Activated CD8-positive, alpha-beta memory T cell treated with anti-CD3 and anti-CD28 coated beads for 48 hours (primary cell): ENCODE measurements at places on chromosomes 5 and 9.

DNA sequence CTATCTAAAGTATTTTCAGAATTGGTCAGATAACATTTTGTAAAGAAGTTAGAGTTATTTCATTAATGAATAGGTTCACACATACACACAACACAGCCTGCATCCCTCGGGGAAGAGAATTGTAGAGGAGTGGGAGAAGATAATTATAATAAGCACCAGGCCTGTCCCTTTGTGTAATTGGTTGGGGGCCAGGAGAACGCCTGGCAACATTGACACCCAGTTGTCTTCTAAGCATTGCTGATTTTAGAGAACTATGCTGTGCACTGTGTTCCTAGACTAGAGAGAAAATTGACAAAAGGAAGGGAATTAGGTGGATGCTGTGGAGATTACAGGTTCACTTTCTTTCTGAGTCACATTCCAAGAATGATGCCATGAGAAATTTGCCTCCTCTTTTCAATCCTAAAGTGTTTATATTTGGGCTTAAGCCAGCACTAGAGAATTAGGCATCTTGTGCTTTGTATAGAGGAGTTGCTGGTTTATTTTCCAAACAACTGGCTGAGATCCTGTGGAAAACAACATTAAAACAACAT is 247.6 kb downstream of the COX7C start:
- DNase-seq, result no peak

DNA sequence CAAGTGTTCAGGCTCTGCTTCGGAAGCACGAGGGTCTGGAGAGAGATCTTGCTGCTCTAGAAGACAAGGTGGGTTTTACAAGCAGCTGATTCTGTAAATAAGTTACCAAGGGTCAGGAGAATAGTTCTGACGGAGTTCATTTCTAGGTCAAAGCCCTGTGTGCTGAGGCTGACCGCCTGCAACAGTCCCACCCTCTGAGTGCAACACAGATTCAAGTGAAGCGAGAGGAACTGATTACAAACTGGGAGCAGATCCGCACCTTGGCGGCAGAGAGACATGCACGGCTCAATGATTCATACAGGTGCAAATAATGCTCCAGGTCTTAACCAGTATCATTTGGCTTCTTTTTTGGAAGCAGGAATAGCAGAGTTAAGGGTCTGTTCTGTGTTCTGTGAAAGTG is 24.8 kb downstream of the SPTAN1 start:
- no peak for DNase-seq

DNA sequence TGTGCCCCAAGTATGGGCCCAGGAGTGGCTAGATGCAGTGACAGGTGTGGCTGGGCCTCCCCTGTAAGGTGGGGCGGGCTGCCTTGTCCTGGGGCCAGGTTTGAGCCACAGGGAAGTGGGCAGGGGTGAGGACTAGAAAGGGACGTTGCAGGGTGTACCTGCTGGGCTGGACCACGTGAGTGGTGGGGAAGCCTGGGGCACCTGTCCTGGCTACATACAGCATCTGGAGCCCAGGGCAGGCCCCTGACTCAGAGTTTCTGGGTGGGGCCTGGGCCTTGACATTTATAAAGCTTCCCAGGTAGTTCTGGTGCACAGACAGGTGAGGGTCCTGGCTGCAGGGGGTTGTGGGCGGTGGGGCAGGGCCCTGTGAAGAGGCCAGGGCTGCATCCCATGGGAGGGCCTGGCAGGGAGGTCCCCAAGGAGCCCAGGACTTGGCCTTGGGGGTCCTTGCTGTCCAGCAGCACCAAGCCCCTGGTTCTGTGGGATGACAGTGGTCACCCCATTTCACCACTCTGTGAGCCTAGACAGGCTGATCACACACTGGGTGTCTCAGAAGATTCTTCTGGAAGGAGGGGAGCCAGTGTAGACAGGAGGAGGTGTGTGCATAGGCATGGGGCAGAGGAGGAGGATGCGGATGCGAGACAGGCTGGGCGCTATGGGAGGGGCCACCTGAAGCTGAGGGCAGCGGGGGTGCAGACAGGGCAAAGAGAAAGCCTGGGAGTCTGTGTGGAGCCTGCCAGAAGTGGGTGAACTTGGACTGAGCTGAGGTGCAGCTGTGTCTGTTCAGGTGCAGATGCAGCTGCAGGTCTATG is 94.0 kb downstream of the PHF2 start:
- no peak for DNase-seq

DNA sequence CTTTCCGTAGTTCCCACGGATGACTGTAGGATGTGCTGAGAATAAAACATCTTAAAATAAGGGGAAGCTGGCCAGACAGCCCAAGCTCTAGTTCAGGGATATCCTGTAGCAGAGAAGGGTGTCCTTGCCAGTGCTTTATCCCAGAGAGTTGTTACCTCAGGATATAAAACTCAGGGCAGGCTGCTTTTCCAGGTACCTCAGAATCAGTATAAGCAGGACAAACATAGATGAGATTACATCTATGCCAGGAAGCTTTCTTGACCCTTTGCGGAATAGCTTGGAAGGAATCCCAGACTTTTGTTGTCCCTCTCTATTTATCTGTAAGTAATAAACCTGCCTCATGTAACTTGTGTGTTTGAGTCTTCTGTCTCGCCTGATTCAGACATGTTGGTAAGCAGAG is 565.7 kb downstream of the PRDM9 start:
- no peak for DNase-seq

- no peak for DNase-seq
Observed at GRCh38 chr5:130890610-130891009, 274.4 kb downstream of the HINT1 start.

- DNase-seq, result no peak
Observed at GRCh38 chr5:9726931-9727330, 96.8 kb upstream of the TAS2R1 start.

DNA sequence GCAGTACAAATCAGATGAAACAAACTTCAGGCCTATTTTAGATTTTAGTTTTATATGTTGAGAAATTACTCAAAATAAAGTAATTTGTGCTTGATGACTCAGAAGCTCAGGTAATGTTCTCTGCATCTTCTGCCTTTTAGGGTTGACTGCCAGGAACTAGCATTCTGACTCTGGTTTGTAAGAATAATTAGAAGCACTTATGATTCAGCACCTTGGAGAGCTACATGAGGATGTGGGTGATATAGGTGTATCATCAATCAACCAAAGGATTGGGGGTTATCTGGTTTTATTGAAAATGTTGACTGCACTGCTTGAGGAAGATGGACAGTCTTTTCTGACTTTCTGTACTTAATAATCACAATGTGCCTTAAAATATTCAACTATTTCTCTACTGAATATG is 118.7 kb upstream of the SGCD start:
- no peak for DNase-seq

GRCh38 chr5:126443374-126443851 is 20.2 kb downstream of the GRAMD2B start:
- no peak for DNase-seq

DNA sequence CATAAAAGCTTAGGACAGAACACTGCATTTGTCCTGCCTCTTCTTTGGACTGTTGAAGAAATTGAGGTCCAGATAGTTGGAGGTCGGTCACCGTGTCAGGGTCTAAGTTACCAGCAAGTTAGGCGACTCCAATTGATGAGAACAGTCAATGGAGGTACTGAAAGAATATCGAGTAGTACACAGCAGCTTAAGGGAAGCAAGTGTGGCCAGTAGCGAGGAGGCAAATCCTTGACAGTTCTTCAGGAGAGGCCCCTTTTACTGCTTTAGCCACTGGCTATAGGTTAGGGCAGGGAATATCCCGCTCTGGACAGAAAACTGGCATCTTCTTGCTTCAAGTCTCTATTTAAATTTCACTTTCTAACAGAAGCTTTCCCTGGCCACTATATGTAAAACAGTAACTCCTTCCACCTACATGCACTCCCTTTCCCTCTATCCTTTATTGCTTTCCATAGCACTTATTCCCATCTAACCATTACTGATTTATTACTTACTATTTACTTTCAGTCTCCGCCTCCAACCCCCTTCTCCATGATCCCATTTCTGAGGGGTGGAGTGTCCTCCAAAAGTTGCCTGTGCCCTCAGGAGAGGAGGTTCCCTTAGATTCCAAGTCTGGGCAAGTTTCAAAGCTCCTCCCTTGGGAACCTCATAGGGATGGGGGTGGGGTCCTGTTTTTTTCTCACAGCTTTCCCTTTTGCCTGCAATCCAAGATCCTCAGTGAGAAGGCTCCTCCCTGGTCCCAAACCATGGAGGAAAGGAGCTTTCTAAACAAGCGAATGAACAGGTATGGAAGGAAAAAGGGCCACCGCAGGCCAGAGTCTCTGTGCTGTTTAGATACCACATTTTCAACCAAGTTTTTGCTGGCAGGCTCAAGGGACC is 4.1 kb upstream of the PRDM6 start:
- no peak for DNase-seq

GRCh38 chr5:175443514-175444059 is 395 bp downstream of the DRD1 start:
- no peak for DNase-seq

GRCh38 chr5:91293131-91293530 is 90.0 kb downstream of the ARRDC3 start:
- no peak for DNase-seq

DNA sequence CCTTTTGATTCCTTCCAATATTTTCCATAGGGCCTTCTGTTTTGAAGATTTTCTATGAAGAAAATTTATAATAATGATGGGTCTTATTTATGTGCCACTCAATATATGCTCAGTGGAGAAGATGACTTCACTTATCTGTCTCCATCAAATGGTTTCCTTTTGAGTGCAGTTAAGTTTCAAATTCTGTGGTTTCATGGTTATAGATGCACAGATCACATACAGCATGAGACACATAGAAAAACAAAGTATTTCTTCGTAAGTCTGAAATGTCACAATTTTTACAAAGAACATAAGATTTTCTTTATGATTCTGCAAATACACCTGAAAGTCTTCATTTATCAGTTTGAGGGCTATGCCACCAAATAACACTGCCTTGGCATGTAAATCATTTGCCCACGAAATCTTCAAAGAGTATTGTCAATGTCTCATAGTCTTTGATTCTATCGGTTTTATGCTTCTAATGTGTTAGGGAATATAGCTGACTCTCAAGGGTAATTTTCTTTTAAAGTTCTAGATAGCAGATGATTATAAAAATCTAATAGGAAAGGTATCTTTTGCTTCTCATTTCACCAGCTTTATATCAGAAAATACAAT is 14.1 kb downstream of the CFAP95 start:
- DNase-seq, result no peak

GRCh38 chr9:95726756-95727155 is 148.7 kb upstream of the ERCC6L2 start:
- no peak for DNase-seq

GRCh38 chr5:176535101-176535663 is 2.0 kb downstream of the RNF44 start:
- DNase-seq, result no peak

DNA sequence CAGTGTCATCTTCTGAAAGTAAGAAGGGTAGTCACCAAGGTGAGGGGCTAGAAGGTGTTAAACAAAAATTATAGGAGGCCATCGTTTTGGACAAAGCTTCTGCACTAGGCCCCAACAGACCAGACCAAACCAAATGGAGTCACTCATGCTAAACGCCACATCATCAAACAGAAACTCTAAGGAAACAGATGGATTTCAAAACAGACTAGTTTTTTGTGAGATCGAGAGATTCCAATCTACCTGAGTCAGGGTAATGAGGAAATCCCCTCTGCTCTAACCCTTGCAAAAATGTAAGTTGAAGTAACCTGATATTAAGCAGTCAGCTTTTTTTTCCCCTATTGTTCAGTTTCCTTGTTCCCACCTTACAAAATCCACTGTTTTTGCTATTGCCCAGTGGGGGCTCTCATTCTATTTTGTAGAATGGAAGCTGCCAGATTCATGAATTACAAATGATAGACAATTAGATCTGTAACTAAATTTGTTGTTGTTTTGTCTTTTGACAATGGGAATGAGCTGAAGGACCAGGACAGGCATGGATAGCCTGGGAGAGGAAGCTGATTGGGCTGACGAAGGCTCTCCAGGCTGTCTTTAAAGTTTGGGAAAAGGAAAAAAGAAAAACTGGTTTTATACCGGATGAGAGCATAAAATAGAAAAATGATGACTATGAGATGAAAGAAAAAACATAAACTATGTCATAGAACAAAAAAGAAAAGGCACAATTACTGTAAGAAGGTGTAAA is 94.7 kb upstream of the ADAMTSL1 start:
- no peak for DNase-seq

GRCh38 chr5:30438785-30439184 is 754.7 kb upstream of the CDH6 start:
- DNase-seq, result no peak

DNA sequence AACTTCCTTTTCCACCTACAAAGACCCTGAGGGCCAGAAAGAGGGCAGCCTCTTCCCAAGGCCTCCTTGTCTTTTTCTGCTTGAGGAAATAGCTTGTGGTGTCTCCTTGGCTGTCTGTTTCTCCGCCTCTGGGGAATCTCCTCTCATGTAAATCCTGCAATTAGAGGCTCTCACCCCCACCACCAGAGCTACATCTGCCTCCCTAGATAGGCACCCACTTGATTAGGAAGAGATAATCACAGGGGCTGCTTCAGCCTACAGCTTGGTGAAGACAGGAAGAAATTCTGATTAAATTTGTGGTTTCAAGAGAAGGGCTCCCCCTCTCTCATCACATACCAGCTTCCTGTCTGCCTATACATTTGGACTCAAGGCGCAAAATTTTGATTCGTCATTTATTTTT is 75.6 kb downstream of the TLR4 start:
- no peak for DNase-seq

DNA sequence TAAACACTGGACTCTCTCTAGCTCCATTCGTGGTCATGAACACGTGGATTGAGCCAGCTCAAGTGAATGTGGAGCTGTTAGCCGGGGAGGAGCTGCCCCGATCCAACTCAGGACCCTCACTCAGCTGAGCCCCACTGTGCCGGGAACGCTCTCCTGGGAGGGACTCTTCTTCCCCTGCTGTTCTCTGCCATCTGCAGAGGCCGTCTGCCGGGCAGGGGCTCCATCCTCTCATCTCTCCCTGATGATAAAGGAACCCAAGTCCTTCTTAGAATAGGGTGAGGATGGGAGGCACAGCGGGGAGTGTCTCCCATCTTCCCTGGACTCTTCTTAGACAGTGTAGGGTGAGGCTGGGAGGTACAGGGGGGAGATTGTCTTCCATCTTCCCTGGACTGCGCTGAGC is 120.5 kb upstream of the IRX4 start:
- DNase-seq, result no peak

- DNase-seq, result no peak
Observed at GRCh38 chr5:98106116-98107031, 667.1 kb upstream of the RGMB start.

- no peak for DNase-seq
Observed at GRCh38 chr5:124908581-124909451, 162.4 kb upstream of the ZNF608 start.

DNA sequence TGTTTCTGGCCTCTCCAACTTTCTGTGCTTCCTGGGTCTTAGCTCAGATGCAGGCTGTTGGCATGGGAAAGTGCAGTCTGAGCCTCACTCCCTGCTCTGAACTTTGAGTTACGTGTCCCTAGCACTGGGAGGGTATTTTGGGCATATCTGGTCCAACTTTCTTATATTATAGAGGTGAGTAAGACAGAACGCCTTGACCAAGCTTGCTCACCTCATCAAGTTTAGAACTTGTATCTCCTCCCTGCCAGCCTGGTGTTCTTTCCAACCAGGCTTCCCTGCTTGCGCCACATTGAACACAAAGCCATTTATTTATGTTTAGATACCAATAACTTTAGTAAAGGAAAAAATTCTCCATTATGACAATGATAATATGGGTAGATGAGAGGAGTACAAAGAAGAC is 33.2 kb downstream of the TNC start:
- no peak for DNase-seq
